ENCODE measurements at places on chromosomes 2 and 18.

GRCh38 chr18:48098538-48098937 lies 168.1 kb upstream of the SMAD2 start:
- DNase-seq, result no peak
- no peak overlapping the region for H3K4me3 ChIP-seq
- H3K27me3 ChIP-seq, result peaks cover 19% of the 10 kb centered on the region

- no peak overlapping the region for H3K27ac ChIP-seq
- H3K4me3 ChIP-seq, result no peak overlapping the region
- no peaks in the 10 kb centered on the region for H3K36me3 ChIP-seq
- H3K27me3 ChIP-seq, result no peaks in the 10 kb centered on the region
These were observed 99.5 kb downstream of the DCC start for GRCh38 chr18:52439457-52439856.

DNA sequence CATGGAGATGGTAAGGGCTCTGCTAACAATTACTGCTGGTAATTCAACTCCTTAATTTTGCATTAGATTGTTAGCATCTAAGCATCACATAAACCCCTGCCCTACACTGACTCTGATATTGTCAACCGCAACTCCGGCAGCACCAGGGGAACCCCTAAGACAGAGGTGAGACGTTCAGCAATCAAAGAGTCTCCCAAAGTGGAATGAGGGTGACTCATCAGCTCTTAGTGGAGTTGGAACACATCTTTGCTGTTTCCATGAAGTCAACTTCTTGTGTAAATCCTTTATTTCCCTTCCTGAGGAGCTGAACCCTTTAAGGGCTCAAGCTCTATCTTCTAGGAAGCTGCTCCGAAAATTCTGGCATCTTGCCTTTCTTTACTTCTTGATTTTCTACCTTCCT lies 52.1 kb downstream of the ABCG8 start:
- H3K36me3 ChIP-seq, result peaks cover 51% of the 10 kb centered on the region
- H3K27ac ChIP-seq, result no peak overlapping the region
- no peak for DNase-seq
- no peaks in the 10 kb centered on the region for H3K27me3 ChIP-seq

DNA sequence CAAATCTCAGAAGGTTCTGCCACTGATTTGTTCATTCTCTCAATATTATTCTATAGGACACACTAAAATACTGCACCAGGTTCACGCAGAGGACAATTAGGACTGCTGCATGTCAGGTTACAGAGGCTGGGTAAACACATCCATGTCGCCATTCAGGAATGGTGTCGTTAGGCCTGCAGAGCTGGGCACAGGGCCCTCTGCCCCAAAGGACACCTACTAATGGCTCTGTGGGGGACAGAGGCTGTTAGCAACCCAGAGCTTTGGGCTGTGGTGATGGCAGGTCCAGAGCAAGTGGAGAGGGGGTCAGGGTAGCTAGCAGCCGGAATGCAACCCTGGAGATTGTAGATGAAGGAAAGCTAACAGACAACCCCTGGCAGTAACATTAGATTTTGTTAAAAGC lies 115.9 kb downstream of the TTC32 start:
- no peak overlapping the region for H3K27ac ChIP-seq
- H3K4me1 ChIP-seq, result no peaks in the 10 kb centered on the region
- no peaks in the 10 kb centered on the region for H3K27me3 ChIP-seq
- no peaks in the 10 kb centered on the region for H3K36me3 ChIP-seq
- no peak overlapping the region for H3K4me3 ChIP-seq

DNA sequence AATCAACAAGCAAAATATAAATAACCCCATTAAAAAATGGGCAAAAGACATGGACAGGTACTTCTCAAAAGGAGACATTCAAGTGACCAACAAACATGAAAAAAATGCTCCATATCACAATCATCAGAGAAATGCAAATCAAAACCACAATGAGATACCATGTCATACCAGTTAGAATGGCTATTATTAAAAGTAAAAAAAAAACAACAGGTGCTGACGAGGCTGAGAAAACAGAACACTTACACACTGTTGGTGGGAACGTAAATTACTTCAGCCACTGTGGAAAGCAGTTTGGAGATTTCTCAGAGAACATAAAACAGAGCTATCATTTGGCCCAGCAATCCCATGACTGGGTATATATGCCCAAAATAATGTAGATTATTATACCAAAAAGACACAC lies 69.1 kb downstream of the CWC22 start:
- H3K27me3 ChIP-seq, result no peaks in the 10 kb centered on the region
- H3K4me1 ChIP-seq, result no peaks in the 10 kb centered on the region

GRCh38 chr2:15570104-15570503 lies 9.0 kb upstream of the NBAS start:
- H3K4me3 ChIP-seq, result no peak overlapping the region
- peaks cover 12% of the 10 kb centered on the region for H3K27me3 ChIP-seq
- no peak for DNase-seq
- no peak overlapping the region for H3K27ac ChIP-seq

GRCh38 chr2:54967269-54967668 lies 83.0 kb downstream of the RTN4 start:
- no peak for DNase-seq
- H3K27ac ChIP-seq, result no peak overlapping the region
- H3K4me1 ChIP-seq, result peaks cover 27% of the 10 kb centered on the region
- H3K4me3 ChIP-seq, result no peak overlapping the region
- H3K27me3 ChIP-seq, result no peaks in the 10 kb centered on the region

- H3K4me1 ChIP-seq, result peaks cover 66% of the 10 kb centered on the region
- DNase-seq, result no peak
- peak overlapping the region; percentile 64 for H3K27ac ChIP-seq
- peak overlapping the region; percentile 23 for H3K4me3 ChIP-seq
- peaks cover 10% of the 10 kb centered on the region for H3K36me3 ChIP-seq
These were observed 4.1 kb downstream of the NEMP2 start for GRCh38 chr2:190530248-190530900.

- H3K27ac ChIP-seq, result no peak overlapping the region
- DNase-seq, result no peak
- H3K27me3 ChIP-seq, result no peaks in the 10 kb centered on the region
- H3K4me1 ChIP-seq, result no peaks in the 10 kb centered on the region
These were observed 151.7 kb downstream of the ARHGAP28 start for GRCh38 chr18:6881034-6881820.
